ENCODE measurements at places on chromosomes 7 and 10. TPM values are rescaled to one million over a fixed set of nuclear protein-coding genes. Genes with fewer than 3 reads are reported as not detected.

The ANK3 gene
- 196 TPM for total RNA-seq

The ADD3 gene
- total RNA-seq, result 127 TPM

The SEMA3A gene
- 10.0 TPM for total RNA-seq

The XRCC2 gene
- total RNA-seq, result 0.22 TPM

The AGR3 gene
- not detected for total RNA-seq

The FKBP6 gene
- not detected for total RNA-seq

- no peak for DNase-seq
Measured at GRCh38 chr7:66837007-66837406, 84.0 kb upstream of the TMEM248 start.

- DNase-seq, result peak; percentile 82
Measured at GRCh38 chr10:79407811-79408795, 37.3 kb downstream of the ZCCHC24 start.

DNA sequence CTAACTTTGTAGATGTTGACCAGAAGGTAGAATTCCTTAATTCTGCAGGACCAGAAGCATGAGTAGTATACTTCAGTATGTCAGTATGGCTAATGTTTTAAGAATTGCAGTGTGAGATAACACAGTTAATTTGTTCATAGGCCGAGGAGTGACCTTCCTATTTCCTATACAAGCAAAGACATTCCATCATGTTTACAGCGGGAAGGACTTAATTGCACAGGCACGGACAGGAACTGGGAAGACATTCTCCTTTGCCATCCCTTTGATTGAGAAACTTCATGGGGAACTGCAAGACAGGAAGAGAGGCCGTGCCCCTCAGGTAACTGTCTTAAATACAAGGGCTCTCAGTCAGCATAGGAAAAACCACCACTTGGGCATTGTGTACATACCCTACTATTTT is 7.2 kb downstream of the DDX21 start:
- DNase-seq, result no peak

- DNase-seq, result no peak
Measured at GRCh38 chr10:86678999-86679792, 10.9 kb downstream of the LDB3 start.

DNA sequence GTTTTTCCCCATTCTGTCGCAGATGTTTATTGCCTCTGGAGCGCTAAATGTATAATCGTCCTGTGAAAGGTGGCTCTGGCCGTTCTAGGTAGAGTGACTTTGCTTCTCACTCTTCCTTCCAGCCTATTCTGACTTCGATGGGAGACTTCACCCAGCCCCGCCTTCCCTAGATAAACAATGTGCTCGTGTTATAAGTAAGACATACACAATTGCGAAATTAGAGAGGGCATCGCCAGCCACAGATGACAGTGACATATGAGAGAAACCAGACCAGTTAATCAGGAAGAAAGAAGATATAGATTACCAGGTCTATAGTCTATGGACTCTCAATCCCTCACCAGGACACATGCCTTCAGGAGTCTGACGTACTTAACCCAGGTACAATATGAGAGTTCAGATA is 1050.5 kb upstream of the AUTS2 start:
- DNase-seq, result no peak

GRCh38 chr10:18527687-18528086 is 123.7 kb downstream of the NSUN6 start:
- no peak for DNase-seq

DNA sequence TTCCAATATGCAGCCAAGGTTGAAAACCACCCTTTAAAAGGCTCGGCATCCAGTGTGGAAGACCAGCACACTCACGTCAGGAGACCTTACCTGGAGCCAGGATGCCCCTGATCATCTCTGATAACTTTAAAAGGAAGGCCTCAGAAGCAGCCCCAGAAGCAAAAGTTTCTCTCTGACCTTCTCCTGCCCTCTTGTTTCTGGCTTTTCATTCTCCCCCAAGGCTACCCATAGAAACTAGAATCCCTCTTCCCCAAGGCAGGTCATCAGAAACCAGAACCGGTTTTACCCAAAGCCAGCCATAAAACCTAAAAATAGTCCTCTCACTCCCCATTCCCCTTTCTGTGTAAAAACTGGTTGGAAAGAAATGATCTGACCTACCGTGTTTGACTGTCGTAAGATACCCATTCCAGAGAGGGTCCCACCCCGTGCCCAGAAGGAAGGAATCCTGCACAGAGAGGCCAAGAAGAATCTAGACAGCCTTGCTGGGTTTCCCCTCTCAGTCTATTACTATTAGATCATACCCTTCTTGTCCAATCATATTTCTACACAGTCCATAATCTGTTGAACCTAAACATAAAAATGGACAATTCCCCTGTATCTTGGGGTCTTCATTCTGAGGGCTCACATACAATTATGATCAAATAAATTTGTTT is 17.5 kb upstream of the TSPAN14 start:
- no peak for DNase-seq

- no peak for DNase-seq
Measured at GRCh38 chr10:94225589-94225988, 137.2 kb downstream of the NOC3L start.

DNA sequence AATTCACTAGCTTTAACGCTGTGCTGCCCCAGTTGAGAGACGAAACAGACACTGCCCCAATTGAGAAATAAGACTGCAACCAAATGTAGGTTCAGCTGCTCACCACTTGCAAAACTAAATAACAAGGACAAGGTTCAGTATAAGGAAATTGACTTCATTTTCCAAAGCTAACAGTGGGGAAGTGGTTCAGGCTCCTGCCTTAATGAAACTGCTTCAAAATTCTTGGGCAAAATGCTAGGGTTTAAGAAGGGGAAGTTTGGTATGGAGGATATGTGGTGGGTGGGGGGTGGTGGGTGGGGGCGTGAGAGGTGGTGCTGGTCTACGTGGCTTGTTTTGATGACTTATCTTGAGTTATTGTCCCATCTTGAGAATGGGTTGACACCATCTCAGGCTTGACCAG is 21.8 kb downstream of the MRPL32 start:
- DNase-seq, result no peak

- no peak for DNase-seq
Measured at GRCh38 chr7:36144189-36144588, 8.9 kb upstream of the EEPD1 start.

- no peak for DNase-seq
Measured at GRCh38 chr10:1309617-1310270, 253.6 kb downstream of the WDR37 start.

DNA sequence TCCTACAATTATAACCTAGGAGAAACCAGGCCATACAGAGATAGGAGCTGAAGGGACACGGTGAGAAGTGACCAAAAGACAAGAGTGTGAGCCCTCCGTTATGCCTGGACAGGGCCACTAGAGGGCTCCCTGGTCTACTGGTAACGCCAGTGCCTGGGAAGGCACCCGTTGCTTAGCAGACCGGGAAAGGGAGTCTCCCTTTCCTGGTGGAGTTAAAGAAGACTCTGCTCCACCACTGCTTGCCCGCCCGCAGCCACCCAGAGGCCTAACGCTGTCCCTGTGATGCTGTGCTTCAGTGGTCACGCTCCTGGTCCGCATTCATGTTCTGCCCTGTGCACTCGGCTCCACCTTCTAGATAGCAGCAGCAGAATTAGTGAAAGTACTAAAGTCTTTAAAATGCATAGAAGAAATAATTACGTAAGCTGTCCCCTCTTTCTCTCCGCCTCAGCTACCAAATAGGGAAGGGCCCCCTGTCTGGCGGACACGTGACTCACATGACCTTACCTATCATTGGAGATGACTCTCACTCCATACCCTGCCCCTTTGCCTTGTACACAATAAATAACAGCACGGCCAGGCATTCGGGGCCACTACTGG is 34.8 kb downstream of the GRID2IP start:
- DNase-seq, result peak; percentile 86
